ENCODE measurements at places on chromosomes 7 and 10.

DNA sequence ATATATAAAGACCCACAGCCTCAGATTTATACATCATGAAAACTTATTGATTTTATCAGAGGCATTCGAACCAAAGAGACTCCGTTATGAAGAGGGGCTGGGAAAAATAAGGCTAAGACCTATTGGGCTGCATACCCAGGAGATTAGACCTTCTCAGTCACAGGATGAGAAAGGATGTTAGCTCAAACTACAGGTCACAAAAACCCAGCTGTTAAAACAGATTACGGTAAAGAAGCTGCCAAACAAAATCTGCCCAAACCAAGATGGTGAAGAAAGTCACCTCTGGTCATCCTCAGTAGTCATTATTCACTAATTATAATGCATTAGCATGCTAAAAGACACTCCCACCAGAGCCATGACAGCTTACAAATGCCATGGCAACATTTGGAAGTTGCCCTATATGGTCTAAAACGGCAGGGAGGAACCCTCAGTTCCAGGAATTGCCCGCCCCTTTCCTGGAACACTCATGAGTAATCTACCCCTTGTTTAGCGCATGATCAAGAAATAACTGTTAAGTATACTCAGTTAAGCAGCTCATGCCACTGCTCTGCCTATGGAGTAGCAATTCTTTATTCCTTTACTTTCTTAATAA, 362.5 kb upstream of the PCDH15 start:
- DNase-seq = no peak

GRCh38 chr10:79137300-79137756, 68.6 kb downstream of the ZMIZ1 start:
- peak; percentile 45 for DNase-seq

- peak; percentile 4 for DNase-seq
Observed at GRCh38 chr7:122887198-122887597, 938 bp upstream of the CADPS2 start.

DNA sequence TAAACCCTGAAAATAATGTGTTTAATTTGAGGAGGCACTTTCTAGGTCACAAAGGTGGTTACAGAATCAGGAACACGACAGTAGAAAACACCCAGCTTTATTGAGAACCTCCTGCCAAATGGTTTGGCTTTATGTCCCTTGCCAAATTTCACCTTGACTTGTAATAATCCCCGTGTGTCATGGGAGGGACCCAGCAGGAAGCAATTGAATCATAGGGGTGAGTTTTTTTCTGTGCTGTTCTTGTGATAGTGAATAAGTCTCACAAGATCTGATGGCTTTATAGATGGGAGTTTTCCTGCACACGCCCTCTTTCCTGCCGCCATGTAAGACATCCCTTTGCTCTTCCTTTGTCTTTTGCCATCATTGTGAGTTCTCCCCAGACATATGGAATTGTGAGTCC, 193.8 kb upstream of the KLF6 start:
- DNase-seq = peak; percentile 48

DNA sequence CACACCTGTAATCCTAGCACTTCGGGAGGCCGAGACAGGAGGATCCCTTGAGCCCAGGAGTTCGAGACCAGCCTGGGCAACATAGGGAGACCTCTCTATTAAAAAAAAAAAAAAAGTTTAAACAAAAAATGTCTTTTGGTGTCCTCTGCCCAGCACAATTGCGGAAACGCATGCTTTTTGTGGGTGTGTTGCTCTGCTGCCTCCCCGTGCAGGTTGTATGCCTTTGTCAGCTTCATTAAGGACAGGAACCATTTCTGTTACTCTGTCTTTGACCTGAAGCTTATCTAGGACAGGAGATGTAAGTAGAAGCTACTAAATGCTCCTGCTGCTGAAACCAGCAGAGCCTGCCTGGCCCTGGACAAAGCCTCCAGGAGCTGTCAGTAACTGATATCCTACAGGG, 21.3 kb upstream of the ANKRD2 start:
- no peak for DNase-seq

- no peak for DNase-seq
Observed at GRCh38 chr10:132483394-132483793, 54.2 kb upstream of the INPP5A start.

GRCh38 chr7:42886129-42886528, 25.7 kb downstream of the C7orf25 start:
- no peak for DNase-seq

- no peak for DNase-seq
Observed at GRCh38 chr7:17668122-17668521, 272.2 kb downstream of the SNX13 start.

DNA sequence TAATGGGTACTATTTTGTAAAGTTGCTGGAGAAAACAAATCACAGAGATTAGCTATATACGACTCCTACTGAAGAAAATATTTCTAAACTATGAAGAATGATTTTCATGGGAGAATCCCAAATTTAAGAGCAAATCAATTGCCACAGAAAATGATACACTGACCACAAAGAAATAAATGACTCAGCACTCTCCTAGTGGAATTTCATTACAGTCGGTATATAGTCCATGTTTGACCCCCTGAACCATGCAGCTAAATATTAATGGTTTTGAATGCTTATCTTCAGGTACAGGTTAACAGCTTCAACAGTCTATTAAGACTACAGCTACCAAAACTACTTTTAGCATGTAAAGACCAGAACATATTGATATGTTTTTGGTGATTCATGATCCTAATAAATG, 65.0 kb downstream of the IDE start:
- no peak for DNase-seq

GRCh38 chr10:132319853-132320653, 11.9 kb upstream of the LRRC27 start:
- peak; percentile 90 for DNase-seq

DNA sequence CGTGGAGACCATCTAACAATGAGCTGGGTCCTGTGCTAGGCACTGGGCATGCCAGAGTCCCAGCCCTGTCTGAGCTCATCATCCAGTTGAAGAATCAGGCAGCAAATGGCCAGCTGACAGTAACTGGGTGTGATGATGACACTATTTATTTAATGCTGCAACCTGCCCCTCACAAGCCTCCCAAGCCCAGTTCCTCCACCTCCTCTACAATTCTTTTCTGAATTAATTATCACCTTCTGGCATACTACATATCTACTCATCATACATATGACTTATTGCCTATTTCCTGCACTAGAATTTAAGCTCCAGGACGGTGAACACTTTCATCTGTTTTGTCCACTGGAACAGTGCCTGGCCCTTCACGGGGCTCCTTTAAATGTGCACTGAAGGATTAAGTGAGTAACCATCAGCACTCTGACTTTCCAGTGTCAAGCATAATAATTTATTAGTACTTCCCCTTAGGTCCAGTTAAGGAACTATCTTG, 96.7 kb upstream of the LAMB4 start:
- DNase-seq = no peak

DNA sequence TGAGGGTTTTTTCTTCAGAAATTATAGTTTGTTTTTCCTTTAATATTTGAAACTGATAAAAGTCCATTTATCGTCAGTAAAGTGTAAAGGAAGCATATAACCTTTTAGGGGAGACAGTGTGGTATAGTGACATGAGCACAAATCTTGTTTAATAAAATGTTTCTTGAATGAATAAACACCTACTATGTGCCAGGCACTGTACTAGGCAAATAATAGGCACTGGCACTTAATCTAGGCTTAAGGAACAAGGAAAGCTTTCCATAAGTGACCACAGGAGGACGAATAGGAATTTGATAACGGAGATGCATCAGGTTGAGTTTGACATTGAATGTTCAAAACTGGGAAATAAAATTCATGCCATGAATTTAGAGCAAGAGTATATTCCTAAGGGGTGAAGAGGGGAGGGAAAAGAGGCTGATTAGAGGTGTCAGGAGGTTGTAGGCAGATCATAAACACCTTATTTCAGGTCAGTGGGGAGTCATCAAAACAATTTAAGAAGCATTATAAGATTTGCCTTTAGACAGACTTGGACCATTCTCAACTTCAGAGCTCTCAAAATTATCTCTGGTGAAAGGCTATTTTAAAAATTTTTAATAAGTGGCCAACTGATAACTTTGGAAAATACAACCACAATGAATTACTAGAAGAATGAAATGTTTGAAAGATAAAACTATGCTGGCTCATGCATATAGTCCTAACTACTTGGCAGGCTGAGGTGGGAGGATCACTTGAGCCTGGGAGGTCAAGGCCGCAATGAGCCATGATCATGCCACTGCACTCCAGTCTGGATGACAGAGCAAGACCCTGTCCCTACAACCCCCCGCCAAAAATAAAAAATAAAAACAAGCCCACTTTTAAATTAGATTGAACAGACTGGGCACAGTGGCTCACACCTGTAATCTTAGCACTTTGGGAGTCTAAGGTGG, 22.4 kb downstream of the RALA start:
- no peak for DNase-seq

GRCh38 chr7:112172870-112173567, 33.2 kb downstream of the DOCK4 start:
- no peak for DNase-seq

- DNase-seq = peak; percentile 82
Observed at GRCh38 chr7:44259547-44260457, 59.0 kb downstream of the YKT6 start.

DNA sequence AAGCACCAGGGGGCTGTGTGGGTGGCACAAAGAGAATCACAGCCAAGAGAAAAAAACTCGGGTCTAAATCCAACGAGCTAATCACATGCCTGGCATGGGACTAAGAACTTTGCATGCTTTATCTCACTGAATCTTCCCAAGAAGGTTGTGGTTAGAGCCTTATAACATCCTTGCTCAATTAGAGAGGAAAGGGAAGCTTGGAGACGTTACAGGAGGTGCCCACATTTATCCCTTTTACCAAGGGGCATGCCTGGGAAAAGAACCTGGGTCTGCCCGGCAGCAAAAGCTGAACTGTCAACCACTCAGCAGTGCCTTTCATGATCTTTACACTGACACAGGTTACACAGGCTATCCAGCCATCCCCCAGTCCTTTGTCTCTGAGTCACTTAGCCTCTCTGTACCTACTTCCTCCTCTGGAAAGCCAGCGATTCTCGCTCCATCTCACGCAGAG, 190.1 kb downstream of the PRPF18 start:
- DNase-seq = peak; percentile 62

DNA sequence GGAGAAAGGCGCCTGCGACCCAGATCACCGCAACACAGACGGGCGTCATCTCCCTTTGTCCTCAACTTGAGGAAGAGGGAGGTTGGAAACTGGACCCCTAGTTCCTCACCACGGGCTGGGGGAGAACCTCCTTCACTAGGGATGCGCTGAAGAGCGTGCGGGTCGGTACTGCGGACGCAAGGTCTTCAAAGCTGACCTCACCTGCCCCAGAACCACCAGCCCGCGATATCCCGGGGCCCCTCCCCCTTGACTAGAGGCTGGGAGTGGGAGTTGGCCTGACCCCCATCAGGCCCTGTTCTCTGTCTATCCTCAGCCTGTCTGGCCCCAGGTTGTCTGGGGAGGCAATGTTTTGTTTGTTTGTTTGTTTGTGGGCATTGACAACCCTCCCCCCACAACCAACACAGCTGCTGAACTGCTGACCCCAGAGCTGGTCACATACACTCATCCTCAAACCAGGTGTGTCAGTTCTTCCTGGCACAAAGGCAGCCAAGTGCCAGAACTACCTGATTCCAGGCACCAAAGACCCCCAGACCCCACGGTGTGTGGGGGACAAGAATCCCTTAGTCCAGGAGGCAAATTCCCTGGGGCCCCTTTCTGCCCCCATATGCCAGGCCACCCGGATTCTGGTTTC, 2.9 kb downstream of the NPM3 start:
- no peak for DNase-seq

- DNase-seq = no peak
Observed at GRCh38 chr7:11175887-11176286, 202.2 kb downstream of the PHF14 start.

GRCh38 chr10:78479467-78479866, 445.8 kb downstream of the RPS24 start:
- no peak for DNase-seq

DNA sequence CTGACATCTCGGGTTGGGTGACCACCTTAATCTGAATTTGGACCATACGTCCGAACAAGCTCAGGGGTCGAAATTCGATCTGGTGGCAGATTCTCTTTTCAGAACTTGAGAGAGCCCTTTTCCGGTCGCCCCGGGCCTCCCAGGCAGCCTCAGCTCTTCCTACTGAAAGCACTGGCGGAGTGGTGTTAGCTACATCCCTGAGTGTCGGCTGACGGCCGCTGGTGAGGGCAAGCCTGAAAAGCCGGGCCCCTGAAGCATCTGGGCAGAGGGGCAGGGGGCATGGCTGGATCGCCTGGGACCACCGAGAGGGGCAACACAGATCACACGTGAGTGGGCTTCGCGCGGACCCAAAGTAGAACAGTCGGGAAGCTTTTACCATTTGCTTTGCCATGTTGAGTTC, 116.1 kb downstream of the SMURF1 start:
- no peak for DNase-seq

GRCh38 chr10:62326176-62326575, 48.0 kb upstream of the ZNF365 start:
- no peak for DNase-seq

GRCh38 chr7:38863601-38864291, 45.2 kb downstream of the VPS41 start:
- no peak for DNase-seq

- DNase-seq = no peak
Observed at GRCh38 chr10:53955091-53955490, 845.9 kb downstream of the PCDH15 start.

- DNase-seq = no peak
Observed at GRCh38 chr10:32419615-32420014, 26.3 kb upstream of the CCDC7 start.

GRCh38 chr7:127486654-127487053, 94.1 kb upstream of the ZNF800 start:
- no peak for DNase-seq

GRCh38 chr10:20737107-20737506, 160.0 kb downstream of the NEBL start:
- DNase-seq = no peak

GRCh38 chr10:114987995-114988394, 50.0 kb downstream of the TRUB1 start:
- DNase-seq = no peak

GRCh38 chr7:154330318-154330717, 278.1 kb downstream of the DPP6 start:
- no peak for DNase-seq

GRCh38 chr7:11294965-11295364, 321.3 kb downstream of the PHF14 start:
- DNase-seq = no peak

DNA sequence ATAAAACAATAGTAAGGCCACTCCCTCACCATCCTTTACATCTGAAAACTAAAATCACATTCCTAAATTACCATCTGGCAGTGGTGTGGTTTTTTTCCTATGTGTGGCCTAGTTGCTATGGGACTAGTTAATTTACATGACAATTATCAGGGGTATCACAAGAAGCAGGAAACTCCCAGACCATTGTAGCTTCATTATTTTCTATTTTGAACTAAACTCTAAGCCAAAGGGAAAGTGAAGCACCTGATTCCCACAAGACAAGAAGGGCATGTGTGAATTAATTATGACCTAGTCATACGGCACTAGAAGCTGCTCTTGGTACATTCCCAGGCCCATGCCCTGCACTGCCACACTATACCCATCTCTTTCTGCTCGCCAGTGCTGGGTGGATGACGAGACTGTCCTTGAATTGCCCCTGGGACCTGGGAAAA, 103.4 kb downstream of the ATXN7L1 start:
- DNase-seq = no peak

Data from suppressor macrophage (primary cell).